ENCODE measurements at places on chromosomes 12 and 14.

DNA sequence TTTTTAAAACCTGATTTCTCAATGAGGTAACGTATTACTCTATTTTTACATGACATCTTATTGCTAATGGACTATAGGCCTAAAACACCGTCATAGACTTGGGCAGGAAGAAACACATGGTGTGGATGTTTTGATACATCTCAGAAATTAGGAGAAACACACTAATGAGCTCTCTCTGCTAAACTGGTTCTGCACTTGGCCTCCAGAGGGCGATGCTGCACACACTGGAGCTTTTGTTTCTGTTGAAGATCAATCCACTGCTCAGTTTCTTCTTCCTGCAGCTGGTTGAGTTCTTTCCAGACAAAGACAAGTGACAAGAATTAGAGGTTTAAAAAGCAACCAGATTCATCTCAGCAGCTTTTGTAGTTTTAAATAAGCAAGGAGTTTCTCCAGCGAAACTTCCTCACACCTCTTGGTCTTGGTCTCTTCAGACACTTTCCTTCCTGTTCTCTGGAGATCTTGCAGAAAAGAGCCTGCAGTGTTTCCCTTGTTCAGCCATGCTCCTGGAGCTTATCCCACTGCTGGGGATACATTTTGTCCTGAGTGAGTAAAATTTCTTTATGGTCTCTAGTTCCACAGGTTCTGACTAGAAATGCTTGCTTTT lies 178.5 kb upstream of the OR4E1 start:
- no peak for DNase-seq

DNA sequence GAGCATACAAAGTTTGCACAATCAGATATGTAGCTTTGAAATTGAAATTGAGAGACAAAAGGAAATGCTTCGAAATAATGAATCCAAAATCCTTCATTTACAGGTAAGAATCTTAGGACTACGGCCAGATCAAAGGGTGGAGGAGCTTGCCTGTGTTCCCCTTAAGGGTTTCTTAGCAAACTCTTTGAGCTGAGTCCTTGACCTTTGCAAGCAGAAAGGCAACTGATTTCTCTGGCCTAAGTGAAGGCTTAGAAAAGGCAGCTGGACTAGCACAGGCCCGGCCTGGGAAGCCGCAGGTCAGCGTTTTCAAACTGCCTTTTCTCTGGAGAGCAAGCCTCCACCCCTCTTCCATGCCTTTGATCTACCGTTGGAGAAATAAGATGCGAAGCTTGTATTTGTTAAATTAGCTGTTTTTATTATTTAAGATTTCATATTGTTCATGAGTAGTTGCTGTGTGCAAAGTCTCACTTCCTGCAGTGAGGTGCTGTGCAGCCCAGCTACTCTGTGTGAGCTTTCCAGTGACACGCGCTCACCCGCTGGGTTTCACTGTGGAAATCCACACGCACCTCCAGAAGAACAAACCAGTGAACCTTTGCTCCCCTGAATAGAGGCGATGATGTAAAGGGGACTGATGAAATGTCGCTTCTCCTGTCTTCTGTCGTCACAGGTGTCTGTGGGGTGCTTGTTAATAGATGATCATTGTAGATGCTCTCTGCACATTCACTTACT lies 25.0 kb upstream of the AMN start:
- DNase-seq: no peak

DNA sequence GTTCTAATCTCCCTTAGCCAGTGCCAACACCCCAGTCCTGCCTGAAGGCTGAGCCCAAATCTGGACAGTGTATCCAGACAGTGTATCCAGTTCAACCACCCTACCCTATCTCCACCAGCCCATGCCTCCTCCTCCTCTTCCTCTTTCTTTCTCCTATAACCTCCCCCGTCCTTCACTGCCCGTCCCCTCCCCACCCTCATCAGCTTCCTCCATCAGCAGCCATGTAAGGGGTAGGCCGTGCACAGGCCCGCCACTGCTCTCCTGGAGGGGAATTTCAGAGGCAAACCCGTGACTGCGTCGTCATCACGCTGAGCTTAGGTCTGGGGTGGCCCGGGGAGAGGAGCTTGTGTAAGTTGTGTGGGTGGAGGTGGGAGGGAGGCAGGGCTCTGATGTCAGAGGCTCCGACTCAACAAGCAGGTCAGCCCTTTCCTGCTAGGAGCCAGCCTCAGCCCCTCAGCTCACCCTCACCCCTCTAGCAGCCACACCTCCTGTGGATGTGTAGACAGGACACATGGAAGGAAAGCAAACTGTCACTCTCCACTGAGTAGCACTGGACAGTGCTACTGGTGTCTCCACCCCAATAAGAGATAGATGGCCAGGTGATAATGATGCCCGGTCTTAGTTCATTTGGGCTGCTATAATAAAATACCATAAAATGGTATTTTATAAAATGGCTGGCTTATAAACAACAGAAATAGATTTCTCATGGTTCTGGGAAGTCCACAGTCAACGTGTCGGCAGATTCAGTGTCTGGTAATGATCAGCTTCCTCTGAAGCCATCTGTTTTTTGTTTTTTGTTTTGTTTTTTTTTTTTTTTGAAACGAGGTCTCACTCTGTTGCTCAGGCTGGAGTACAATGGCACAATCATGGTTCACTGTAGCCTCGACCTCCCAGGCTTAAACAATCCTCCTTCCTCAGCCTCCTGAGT lies 50.5 kb downstream of the IRF2BPL start:
- no peak for DNase-seq

DNA sequence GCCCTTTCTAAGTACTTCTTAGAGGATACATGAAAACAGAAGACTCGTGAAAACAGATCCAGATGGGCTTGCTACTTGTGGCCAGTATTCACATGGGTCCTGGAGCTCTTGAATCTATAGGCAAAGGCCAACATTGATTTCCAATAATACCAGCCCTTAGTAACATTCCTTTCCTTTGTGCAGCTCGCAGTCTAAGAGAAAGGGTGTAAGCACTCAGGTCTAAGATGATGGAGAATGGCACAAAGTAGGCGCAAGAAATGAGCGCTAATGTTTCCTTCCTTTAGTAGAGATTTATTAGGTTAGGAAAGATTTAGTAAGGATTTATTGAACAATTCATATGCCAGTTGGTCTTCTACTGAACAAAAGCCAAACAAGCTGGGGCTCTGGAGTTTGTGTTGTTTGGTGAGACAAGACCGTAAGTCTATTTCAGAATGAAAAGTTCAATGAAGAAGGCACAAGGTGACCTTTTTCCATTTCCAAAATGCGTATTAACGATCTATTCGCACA lies 525 bp downstream of the RNU6-8 start:
- peak; percentile 57 for DNase-seq

DNA sequence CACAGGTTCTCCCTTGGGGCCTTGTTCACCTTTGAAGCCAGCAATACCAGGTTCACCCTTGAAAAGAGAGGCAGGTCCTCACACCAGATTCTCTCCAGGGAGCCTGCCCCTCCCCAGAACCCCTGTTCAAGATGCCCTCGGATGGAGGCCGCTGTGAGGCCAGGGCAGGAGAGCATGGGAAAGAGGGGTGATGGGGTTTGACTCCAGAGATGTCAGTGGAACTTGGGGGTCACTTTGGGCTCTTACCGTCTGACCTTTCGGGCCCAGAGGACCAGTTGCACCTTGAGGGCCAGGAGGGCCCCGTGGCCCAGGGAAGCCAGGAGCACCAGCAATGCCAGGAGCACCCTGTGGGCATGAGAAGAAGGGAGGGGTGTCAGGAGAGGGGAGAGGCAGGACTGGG lies 17.4 kb downstream of the COL2A1 start:
- no peak for DNase-seq

DNA sequence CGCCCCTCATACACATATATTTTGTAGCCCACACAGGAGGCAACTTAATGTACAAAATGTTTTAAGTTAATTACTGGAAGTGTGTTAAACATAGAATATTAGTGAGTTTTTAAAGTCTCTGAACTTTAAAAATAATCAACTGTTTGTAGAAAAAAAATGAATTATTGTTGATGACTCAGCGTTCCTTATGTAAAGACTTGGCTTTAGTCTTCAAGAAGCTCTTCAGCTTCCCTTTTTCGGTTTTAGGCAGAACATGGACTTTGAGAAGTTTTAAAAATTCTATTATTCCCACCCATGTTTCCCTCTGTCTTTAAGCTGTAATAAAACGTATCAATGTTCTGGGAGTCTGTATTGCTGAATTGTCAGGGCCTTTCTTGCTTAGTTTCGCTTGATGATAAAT lies 269.5 kb downstream of the FBXL14 start:
- DNase-seq: no peak

- DNase-seq: no peak
Observed at GRCh38 chr14:67961676-67962075, 142.1 kb downstream of the RAD51B start.

- DNase-seq: no peak
Observed at GRCh38 chr12:11969437-11970154, 101.1 kb upstream of the BCL2L14 start.

GRCh38 chr12:54141431-54142113 lies 47.2 kb downstream of the SMUG1 start:
- DNase-seq: no peak
